ENCODE measurements at places on chromosomes 7 and 10. TPM values are rescaled to one million over a fixed set of nuclear protein-coding genes. Genes with fewer than 3 reads are reported as not detected.

DNA sequence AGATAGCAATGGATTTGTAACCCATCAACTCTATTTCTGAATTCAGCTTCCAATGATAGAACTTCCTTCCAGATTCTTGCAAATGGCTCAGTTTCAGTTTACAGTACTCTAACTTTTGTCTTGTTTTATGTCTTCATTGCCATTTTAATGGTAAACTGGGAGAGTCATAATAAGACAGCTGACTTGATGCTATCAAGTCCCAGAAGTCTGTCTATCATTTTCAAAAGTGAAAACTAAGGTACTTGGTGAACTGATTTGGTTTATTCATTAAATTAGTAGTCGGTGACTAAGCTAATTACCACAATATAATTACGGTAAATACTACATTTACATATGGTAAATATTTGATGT is 25.0 kb downstream of the RTKN2 start:
- no peak for DNase-seq

DNA sequence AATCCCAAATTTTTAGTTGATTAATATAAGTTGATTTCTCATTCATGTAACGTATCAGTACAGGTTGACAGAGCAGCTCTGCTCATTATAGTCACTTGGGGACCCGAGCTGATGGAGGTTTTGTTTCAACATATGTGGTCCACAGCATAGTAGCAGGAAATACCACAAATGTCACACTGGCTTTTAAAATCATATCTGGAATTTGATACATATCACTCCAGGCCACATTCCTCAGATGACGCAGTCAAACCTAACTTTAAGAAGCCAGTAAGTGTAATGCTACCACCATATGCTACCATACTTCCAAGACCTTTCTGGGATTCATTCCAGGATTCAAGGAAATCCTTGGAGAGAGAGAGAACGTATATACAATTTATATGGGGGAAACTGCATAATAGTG is 156.3 kb downstream of the PHF14 start:
- no peak for DNase-seq

GRCh38 chr7:5467645-5468044 is 44.0 kb upstream of the TNRC18 start:
- no peak for DNase-seq

DNA sequence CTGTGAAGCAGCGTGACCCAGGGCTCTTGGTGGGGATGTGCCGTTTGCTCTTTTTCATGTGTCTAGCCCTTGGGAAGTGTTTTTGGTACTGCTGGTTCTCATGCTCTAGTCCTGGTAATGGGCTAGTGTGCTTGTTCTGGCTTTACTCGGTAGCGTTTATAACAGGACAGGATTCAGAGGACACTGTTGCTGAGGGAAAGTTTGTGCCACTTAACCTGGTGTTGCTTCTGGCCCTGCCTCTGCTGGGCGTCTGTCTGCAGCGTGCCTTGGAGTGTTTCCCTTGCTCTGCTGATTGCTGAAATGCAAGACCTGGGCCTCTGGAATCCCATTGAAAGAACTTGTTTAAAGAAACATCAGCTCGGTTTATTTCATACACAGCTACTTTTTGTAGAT is 35.0 kb downstream of the INPP5A start:
- DNase-seq, result no peak

DNA sequence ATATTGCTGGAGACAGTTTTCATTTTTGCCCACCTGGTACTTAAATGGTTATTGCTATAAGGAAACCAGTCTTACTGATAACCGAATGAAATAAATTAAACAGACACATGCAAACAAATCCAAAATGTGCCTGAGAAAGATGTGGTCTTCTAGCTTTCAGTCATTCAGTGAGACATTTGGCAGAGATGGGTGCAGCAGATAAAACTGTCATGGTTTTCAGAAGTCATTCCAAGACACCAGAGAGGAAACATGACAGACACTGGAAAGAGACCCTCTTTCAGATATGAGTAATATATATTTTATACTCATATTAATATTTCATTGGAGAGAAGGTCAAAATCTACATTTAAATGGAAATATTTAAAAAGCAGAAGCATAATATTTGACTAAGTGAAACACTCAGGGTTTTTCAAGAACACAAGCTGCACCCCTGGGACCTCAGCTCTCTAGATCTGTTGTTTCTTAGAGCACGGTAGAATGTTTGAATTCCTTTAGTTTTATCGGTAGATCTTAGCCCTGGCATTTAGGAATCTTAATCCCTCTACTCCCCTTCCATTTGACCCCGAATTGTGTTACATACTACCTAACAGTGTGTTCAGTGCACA is 246.1 kb downstream of the AUTS2 start:
- DNase-seq, result no peak

DNA sequence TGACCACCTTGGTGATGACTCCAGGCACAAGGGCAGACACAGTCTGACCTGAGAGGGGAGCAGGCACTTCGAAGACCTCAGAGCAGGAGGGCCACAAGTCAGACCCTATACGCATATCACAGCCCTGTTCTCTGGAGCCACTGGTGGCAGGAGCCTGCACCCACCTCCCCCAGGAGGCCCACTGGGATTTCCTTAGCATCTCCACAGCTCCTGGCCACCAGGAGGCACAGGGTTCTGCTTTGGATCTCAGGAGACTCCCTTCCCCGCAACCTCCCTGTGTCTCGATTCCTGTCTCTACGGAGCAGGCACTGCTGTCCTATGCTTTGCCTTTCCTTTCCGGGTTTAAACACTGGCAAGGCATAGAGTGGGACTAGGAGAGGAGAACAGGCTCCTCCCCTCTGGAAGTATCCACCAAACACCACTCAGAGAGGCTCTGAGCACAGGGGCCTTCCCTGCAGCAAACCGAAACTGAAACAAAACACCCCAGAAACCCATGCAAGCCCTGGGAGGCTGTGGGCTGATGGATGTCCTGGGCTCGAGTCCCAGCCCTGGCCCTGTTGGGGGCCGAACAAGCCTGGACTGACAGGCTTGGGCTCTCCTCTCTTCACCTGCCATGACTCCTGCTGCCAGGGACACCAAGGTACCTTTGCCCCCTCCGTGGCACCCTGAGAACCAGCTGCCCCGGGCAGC is 166.3 kb downstream of the NEURL1 start:
- DNase-seq, result peak; percentile 78

DNA sequence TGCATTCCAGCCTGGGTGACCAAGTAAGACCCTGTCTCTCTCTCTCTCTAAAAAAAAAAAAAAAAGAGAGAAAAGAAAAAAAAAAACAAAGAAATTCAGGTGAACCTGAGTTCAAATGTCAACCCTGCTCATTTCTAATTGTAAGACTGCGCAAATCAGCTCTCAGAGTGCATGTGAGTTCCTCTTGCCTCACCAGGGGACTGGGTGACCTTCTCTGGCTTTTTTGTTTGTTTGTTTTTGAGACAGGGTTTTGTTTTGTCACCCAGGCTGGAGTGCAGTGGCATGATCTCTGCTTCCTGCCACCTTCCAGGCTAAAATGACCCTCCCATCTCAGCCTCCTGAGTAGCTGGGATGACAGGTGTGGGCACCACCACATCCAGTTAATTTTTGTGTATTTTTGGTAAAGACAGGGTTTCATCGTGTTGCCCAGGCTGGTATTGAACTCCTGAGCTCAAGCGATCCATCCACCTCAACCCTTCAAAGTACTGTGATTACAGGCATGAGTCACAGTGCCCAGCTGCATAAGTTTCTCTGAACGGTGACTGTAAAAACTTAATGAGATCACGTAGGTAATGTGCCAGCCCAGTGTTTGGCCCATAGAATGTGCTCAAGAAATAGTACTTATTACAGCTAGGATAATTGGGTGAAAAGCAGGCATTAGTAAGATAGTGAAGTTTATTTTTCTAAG is 45.3 kb upstream of the BAMBI start:
- DNase-seq, result no peak

DNA sequence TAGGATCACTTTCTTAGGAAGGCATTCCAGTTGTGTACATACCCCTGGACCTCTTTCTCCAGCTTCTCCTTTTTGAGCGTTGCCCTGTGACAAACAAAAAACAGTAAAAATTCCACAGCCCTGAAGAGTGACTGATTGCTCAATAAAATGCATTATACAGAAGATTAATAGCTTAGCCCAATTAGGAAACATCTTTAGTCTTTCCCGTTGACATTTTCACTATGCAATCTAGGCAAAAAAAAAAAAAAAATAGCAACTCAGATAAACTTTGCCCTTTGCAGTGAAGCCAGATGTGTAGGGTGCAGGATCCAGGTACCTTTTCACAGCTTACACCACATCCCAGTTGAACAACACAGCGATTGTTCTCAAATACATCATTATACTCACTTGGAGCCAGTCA is 17.9 kb downstream of the COL28A1 start:
- no peak for DNase-seq

DNA sequence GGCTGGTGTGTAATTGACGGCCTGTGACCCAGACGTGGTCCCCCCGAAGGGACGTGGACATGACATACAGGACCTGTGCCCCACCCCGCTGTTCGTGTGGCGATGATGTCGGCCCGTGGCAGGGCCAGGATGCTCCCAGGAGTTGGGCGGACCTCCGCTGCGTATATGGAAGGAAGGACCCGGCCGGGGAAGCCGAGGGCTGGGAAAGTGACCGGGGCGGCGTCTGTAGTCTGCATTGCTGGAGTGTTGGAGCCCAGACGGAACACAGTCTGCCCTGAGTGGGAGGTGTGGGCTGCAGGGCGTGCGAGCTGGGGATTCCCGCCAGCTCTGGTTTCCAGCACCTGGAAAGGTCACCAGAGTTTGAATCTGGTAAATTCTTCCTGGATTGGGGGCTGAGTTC is 45.0 kb upstream of the FOXL3 start:
- no peak for DNase-seq

DNA sequence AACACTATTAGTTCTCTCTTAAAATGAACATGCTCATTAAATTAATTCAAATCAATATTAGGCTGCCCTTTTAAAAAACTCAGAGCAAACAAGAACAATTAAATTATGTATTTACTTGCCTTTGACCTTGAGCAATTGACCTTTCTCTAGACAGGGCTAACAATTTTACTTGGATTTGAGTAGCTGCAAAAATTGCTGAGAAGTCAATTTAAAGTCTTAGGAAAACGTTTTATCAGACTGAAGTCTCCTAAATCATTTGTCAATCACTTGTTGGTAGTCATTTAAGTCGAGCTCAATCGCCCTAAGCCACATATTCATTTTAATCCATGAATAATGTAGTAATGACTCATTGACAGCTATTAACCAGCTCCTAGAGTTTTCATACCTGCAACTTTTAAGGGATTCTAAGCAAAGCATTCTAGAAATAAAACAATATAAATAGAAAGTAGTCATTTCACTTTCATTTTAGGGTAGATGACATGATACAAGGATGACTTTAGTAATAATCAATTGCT is 84.9 kb upstream of the SEC61G start:
- no peak for DNase-seq

GRCh38 chr10:50946991-50947781 is 61.8 kb upstream of the A1CF start:
- no peak for DNase-seq

GRCh38 chr7:109059089-109059488 is 489.4 kb downstream of the DNAJB9 start:
- DNase-seq, result no peak

Gene MACROH2A2
- total RNA-seq, result 21.1 TPM

Gene KLF14
- total RNA-seq, result not detected

Gene ZNF22
- total RNA-seq, result 16.5 TPM

Gene STEAP1B
- total RNA-seq, result not detected

Gene METTL27
- 3.1 TPM for total RNA-seq

Gene NPFFR1
- total RNA-seq, result 0.03 TPM

Measured in mucosa of gallbladder (tissue), 1 donor.